AG09309 (cell line): ENCODE measurements at places on chromosomes 7 and 10.

DNA sequence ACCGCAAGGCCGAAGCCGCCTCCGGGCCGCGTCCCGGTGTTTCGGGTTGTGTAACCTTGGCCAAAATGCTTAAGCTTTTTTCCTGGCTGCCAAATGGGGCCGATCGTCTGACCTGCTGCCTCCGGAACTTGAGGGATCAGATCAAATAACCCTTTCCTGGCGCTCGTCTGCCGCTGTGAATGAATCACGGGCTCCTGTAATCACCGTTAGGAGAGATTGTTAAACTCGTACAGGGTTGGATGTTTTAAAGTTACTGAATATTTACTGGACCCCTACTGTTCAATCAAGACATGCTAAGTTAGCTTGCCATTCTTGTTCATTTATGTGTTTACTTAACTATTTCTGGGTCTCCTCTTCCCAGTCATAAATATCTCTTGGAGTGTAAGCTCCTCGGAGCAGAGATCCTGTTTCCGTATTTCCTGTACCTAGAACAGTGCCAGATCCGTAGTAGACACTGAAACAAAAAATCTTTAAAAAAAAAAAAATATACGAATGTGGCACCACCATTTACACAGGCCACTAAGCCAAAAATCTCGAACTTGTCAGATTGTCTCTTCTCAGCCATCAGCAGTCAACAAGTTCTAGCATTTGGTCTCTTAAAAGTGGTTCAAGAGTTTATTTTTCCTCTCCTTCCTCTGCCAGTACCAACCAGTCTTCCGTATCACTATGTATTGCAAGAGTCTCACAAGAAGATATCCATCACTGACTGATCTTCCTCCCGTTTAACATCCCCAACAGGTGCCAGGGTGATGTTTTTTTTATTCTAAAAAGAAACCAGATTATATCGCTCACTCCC is 650 bp upstream of the TM9SF3 start:
- peak; percentile 34 for DNase-seq

GRCh38 chr7:82241356-82241755 is 202.2 kb downstream of the CACNA2D1 start:
- no peak for DNase-seq

DNA sequence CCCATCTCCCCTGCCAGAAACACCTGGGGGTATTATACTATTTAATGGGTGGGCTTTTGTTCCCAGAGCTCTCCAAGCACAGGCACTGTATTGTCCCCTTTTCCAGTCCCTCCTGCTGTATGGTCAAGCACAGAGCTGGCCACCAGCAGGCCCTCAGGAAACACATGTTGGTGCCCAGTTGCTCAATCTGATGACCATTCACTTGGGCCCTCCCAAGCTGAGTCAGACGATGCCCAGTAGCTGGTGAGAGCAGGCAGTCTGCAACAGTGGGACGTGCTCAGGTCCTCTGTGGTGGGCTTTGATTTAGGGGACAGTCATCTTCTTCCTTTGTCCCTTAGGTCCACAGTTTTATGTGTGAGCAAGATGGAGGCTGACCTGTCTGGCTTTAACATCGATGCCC is 11.8 kb downstream of the SFXN2 start:
- DNase-seq: no peak

DNA sequence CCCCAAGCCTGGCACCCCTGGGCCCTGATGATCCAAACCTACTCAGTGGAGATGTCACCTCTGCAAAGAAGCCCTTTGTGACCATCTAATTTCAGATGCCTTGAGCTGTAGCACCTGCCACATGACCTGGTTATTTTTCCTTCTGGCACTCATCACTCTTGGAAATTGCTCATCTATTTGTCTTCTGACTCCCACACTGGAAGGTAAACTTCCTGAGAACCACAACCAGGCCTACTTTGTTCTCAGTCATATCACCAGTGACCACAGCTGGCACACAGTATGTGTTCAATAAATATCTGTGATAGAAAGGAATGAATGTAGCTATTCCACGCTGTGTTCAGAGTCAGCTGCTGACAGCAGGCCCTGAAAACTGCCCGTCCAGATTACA is 97.1 kb downstream of the SH3PXD2A start:
- DNase-seq: no peak

DNA sequence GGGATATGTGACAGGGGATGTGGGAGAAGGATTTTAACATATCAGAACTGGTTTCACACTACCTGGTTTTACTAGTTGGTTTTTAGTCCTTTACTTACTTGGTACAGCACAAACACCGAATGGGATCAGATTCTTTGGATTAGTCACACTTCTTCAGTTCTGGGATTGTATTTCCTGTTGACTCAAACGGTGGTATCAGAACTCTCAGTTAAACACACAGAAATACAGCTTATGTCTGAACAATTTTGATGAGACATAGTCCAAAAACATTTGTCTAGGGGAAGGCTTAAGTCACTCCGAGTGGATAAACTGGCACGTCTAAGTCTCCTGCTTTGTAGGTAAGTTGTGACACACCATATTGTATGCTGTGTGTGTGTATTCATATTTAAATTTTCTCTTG is 480.5 kb downstream of the PHTF2 start:
- DNase-seq: no peak

DNA sequence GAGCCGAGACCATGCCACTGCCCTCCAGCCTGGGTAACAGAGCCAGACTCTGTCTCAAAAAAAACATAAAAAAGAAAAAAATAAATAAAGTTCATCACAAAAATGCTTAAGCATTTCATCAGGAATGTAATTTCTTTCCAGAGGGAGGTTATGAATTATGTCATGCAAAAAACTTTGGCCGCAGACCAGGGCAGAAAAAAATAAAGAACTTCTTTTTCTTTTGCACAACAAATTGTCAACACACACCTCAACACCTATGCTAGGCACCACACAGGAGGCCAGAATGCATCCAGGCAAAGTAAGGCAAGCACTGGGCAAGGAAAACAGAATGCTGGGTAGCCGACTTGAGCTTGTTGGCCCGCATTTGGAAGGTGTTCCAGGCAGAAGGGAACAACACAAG is 3.9 kb downstream of the C10orf62 start:
- no peak for DNase-seq

DNA sequence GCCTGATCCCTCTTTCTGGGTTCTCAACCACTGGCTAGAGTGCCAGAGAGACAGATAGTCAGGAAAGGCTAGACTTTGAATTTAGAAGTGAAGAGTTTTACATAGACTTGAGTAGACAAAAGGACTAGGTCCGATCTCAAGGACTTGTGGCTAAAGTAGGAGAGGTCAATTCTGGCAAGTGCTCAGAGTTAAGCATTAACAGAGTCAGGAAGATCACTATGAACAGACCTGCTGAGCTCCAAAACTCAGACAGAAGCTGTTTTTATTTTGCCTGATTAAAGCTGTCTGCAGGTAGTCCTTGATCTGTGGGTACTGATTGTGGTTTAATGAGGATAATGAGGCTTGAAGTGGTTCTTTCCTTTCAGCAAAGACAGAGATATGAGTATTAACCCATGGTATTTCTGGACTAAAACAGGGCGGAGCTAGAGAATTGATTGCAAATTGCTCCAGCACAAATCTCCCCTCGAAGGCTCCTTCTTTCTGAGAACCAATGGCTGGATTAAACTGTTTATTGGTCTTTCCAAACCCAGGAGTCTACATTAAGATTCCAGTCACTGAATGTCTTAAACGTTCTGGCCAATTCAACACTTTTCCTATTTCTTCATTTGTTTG is 423.2 kb downstream of the IPMK start:
- no peak for DNase-seq

DNA sequence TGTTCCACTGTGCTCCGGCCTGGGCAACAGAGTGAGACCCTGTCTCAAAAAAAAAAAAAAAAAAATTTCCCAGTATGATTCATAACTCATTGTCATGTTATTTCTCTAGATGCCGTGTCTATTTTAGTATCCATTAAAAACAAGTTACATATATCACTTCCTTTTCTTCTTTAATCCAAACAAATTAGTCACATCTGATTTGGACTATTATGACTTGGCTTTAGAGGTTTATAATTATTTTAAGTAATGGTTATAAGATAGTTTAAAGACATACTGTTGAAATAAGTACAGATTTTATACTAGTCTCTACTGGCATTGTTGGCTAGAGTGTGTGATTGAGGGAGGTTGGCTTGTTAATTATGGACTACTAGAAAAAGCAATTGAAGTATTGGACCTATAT is 53.3 kb downstream of the ZMYND11 start:
- DNase-seq: no peak

DNA sequence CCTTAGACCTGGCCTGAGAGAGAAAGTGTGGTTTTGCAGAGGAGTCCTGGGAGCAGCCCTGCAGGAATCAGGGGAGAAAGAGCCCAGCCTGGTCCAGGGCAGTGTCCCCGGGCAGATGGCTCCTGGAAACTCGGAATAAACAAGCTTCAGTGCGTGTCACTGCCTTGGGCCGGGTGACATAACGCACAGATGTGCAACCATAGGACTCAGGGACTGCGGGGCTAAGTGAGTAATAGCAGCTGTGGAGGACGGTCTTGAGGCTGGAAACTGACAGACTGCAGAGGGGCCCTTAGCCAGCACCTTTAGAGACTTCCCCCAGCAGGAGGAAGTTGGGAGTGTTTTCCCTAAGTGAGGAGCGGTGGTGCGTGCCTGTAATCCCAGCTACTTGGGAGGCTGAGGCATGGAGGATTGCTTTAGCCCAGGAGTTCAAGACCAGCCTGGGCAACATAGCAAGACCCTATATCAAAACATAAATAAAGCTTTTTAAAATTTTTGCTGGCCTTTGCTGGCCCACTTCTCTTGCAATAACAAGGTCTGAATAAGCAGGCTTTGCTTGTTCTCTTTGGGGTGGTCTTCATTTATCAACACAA is 5.3 kb upstream of the CLIP2 start:
- DNase-seq: no peak

DNA sequence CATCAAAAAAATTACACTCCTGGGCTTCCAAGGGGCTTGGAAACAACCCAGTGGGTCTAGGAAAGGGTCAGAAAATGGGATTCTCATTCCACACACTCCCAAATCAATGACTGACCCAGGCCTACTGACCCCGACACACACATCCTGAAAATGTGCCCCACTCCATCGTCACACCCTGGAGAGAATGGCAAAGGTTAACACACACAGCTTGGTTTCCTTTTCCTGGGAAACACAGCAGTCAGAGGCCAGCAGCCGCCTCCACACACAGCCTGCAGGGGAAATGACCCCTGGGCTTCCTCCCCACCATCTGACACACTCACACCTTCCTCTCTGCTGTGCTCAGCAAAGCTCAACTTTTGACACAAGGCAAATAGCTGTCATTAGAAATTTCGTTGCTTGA is 42.9 kb downstream of the SH3PXD2A start:
- DNase-seq: no peak

GRCh38 chr7:151272405-151272804 is 23.9 kb upstream of the SMARCD3 start:
- DNase-seq: no peak

DNA sequence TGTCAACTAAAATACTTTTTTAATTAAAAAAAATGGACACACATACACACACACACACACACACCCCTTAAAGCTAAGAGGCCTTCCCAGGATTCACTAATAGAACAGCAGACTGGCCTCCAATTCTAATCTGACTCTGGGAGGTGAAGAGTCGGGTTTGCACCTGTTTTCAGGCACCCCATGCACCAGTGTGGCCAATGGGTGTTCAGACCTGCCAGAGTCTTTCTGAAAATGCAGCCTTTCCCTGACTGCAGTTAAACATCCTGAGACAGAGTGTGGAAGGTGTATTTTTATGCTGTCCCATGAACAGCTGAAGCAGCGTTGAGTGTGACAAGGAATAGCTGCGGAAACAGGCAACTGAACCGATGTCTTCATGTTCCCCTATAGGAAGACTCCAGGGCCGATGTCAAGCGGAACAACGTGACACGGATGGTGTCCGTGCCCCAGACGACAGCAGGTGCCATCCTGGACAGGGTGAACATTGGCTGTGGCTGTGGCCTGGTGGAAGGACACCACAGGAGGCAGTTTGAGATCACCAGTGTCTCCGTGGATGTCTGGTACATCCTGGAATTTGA is 74.6 kb upstream of the LYZL2 start:
- no peak for DNase-seq
